ENCODE measurements at places on chromosomes 12 and 14.
A peak's percentile ranks its signal among the peaks of the same experiment; 100 is the strongest.

- peak; percentile 41 for DNase-seq
Observed at GRCh38 chr12:101891462-101891971, 14.1 kb downstream of the DRAM1 start.

- no peak for DNase-seq
Observed at GRCh38 chr14:105316968-105317510, 2.5 kb downstream of the PACS2 start.

- DNase-seq, result no peak
Observed at GRCh38 chr14:97707603-97708002, 910.4 kb downstream of the VRK1 start.

DNA sequence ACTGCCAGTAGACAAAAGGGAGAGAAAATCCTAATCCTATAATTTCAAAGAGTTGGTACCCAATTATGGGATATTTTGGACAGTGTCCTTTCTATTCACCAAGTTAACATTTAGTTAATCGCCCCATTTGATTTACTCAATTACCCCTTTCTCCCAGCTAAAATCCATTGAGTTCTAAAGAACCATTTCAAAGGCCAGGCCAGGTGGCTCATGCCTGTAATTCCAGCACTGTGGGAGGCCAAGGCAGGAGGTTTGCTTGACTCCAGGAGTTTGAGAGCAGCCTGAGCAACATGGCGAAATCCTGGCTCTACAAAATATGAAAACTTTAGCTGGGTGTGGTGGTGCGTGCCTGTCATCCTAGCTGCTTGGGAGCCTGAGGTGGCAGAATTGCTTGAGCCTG lies 5.5 kb upstream of the GPR19 start:
- no peak for DNase-seq

- peak; percentile 91 for DNase-seq
Observed at GRCh38 chr14:104223101-104224041, 85.0 kb downstream of the KIF26A start.

- DNase-seq, result no peak
Observed at GRCh38 chr12:91191513-91192111, 9.0 kb upstream of the DCN start.

DNA sequence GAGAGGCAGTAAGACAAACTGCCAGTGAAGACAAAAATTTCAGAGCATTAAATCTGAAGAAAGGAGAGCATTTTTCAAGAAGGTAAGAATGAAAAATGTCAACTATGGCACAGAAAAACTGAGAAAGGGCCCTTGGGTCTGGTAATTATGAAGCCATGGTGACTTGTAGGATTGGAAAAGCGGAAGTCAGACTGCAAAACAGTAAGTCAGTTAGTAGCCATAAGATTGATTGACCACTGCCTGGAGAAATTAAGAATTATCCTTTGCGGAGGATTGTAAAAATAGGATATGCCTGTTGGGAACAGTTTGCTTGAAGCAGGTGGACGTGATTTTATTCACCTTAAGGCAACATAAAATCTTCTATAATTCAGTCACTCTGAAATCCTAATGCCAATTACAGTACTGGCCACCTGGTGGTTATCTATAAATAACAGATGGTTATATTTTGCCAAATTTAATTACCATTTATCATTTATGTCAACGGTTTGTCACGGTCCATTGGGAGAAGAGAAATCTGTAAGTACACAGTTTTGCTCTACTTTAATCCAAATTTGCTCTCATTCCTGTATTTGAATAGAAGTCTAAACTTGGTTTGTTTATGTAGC lies 127.1 kb upstream of the CNTN1 start:
- DNase-seq, result no peak

DNA sequence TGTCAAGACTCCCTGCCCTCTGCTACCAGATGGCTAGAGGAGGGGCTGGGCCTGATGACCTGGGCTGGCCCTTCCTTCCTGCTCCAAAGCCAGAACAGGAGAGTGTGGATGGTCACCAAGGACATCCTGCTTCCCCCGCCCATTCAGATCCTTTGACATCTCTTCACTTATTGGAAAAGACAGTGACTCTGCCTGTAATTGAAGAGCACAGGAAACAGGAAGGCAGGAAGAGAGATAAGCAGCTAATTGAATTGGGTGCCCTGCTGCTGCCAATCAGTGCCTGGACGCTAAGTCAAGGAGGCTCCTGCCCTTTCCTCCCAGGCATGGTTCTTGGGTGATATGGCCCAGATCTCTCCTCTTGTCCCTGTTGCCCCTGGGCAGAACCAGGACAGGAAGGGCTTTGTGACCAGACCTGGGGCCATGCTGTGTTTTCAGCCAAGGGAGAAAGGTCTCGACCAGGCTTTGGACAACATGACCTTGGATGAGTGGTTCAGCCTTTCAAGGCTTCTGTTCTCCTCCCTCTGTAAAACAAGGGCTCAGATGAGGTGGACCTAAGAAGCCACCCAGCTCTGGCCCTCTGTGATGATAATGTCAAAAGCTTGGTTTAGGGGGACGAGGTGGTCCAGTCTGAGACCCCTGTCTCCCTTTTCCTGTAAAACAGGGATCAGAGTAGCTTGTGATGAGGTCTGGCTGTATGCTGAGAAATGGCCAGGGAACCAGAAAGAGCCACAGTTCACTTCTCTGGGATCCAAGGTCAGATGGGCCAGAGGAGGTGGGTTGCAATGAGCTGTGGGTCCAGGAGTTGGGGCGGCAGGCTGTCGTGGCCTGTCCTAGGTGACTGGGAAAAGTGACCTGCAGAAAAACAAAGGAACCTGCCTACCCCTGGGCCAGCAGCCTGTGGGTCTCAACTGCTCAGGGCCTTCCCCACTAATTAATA lies 38.8 kb downstream of the FAM222A start:
- DNase-seq, result no peak

DNA sequence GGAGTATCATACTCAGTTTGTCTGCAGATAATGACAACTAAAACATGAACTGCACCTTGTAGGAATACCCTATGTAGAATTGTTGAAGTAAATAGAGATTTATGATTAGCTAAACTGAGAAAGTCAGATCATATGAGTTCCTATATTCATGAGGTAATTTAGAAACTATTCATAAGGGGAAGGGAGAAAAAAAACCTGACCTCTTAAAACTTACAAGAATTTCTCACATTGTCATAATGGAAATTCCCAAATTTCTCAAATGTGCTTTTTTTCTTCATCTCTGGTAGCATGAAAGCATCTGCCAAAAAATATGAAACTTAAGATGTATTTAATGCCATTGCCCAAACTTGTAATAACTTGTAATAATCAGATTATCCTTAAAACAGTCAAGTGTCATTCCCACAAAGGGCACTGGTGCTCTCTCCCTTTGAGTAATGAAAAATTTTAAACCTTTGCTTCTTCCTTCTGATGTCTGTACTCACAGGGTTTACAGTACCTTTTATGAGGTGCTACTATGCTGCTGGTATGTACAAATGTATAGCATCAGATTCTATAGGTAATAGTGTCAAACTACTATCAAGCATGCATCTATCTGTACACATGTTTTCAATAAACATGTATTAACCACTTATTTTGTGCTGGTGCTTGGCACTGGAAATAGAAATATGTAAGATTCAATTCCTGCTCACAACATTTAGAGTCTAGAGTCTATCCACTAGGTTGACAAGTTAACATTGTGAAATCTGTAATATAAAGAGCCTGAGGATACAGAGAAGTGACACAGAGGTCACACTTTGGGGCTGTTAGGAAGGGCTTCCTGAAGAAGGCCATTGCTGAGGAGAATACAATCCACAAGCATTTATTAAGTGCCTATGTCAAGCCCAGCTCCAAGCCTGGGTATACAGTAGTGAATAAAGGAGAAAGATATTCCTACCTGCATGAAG lies 17.4 kb upstream of the DRAM1 start:
- DNase-seq, result no peak

- DNase-seq, result no peak
Observed at GRCh38 chr12:14993537-14994266, 20.9 kb downstream of the PDE6H start.

- no peak for DNase-seq
Observed at GRCh38 chr12:42426746-42427145, 100.8 kb downstream of the PPHLN1 start.

- no peak for DNase-seq
Observed at GRCh38 chr12:88037770-88038169, 8.6 kb upstream of the C12orf50 start.

GRCh38 chr14:100536721-100537445 lies 50.3 kb downstream of the BEGAIN start:
- DNase-seq, result no peak

GRCh38 chr14:88630565-88630964 lies 67.7 kb downstream of the ZC3H14 start:
- no peak for DNase-seq

DNA sequence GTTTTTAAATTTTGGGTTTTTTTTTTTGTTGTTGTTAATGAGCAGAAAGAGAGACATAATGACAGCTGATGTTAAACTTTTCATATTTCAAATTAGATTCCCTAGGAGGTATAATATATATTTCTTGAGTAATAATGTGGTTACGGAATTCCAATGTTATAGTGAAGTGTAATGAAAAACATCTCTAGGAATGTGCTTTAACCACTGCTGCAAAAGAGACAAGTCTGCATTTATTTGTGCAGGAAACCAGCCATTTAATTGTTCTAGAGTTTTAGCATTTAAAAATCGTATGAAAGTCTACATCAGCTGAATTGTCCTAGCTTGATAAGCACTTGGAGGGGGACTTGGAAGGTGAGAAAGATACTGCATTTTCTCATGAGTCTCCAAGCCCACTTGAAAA lies 14.3 kb downstream of the SERPINA10 start:
- no peak for DNase-seq

- DNase-seq, result peak; percentile 13
Observed at GRCh38 chr12:125187780-125188741, 122.8 kb downstream of the AACS start.

DNA sequence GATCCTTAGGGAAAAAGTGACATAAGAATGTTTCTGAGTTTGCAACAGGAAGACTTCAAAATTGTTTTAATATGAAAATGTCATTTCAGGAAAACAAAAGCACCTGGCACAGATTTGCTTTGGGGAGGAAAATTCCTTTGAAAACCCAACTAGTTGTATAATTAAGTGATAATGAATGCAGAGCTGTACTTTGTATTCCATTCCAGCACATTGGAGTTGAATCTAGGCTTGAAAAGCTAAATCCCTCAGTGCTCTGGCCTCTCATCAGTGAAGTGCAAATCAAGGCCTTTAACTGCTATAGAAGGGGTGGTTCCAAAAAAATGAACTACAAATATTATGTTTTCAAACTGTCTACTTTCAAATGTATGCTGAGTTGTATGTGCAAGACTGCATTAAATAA lies 19.6 kb upstream of the C12orf42 start:
- DNase-seq, result no peak

GRCh38 chr12:114774699-114775098 lies 90.7 kb upstream of the TBX3 start:
- DNase-seq, result no peak

DNA sequence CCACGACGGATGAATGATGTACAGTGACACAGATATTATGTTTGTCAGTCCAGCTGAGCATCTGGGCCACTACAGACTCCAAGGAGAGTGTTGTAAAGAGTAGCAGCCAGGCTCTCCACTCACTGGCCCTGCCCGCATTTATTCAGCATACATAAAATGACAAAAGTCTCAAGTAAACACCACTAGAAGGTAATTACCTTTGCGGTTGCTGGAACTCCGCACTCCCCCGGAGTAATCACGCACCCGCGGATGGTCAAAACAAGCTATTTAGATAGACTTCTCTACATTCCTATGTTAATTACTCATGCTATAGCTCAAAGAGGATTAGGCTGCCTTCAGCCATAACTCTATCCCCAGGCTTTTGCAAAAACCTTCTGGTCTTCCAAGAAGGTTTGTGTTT lies 18.8 kb upstream of the STRAP start:
- no peak for DNase-seq

GRCh38 chr12:77592836-77593235 lies 237.9 kb upstream of the NAV3 start:
- no peak for DNase-seq

DNA sequence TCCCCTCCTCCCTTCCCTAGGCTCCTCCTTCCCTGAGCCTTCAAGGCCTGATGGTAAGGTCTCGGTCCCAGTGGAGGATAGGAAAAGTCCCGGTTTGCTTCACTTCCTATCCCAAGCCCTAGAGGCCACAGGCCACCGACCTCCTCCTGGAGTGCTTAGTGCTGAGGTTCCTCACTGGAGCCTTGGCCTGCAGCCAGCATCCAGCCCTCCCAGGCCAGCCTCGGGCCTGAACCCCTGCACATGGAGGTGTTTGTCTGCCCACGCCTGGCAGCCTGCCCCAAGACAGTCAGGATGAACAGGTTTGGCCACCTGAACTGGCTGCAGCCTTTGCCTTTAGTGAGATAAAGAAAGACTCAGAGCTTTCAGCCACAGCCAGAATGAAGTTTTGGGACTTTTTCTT lies 15.8 kb upstream of the KRT7 start:
- peak; percentile 86 for DNase-seq

GRCh38 chr14:31411218-31411727 lies 9.1 kb downstream of the HEATR5A start:
- DNase-seq, result no peak

DNA sequence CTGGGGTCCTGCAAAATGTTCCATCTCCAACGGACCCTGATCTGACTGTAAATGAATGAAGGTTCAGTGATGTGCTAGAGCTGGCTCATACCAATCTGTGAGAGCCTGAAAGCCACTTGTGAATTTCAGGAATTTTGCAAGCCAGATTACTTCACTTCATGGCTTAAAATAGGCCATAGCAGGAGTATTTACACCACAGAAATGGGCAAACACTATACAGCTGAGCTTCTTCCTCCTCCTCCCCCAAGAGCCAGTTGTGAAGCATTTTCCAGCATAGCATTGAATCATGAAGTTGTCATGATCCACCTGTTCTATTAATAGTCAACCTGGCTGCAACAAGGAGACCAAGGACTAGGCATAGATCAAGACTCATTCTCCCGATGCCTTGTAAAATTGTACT lies 141.3 kb upstream of the RASSF8 start:
- no peak for DNase-seq

- DNase-seq, result no peak
Observed at GRCh38 chr12:120136093-120136770, 19.7 kb upstream of the RAB35 start.

DNA sequence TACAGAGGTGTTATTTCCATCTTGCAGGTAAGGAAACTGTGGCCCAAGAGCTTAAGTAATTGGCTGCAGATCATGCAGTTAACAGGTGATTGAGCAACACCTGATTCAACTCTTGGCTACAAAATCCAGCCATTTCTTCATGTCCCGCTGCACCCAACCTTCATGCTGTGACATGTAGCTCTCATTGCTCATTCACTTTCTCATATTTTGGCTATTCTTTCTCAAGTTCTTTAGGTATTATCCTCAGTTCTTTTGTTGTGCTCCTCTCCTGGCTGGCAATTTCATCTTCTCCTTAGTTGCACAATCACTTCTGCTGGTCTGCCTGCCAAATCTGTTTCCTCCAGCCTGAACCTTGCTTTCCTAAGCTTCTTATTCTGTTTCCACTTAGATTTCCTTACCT lies 300.8 kb downstream of the SSPN start:
- no peak for DNase-seq

- no peak for DNase-seq
Observed at GRCh38 chr12:68121143-68121542, 38.4 kb downstream of the IFNG start.

GRCh38 chr12:91250273-91250665 lies 67.7 kb upstream of the DCN start:
- DNase-seq, result no peak

GRCh38 chr14:70884595-70885342 lies 22.5 kb upstream of the PCNX1 start:
- DNase-seq, result no peak

GRCh38 chr12:94839347-94839746 lies 164.2 kb downstream of the NDUFA12 start:
- DNase-seq, result no peak

Measured in NCI-H510A treated with DMSO at 0.1 percent for 48 hours (cell line).